ENCODE measurements at places on chromosomes 3 and 15. TPM values are rescaled to one million over a fixed set of nuclear protein-coding genes. Genes with fewer than 3 reads are reported as not detected.

DNA sequence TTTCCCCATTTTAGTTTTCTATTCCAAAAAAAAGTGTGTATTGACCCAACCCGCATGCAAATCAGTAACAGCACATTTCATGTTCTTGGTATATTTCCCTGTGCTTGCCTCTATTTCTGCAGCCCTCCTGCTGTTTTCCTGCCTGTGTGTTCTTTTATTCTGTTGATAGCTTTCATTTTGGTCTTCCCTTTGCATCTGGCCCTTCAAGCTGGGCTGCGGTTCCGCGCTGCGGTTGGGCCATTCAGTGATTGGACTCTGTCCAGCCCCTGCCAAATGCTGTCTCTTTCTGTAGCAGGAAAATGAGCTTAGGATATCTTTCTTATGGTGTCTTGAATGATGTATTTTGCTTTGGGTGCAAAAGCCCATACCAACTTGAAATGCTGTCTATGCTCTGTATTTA, 49.9 kb downstream of the ZNF621 start:
- no peak for DNase-seq
- H3K4me1 ChIP-seq = no peaks in the 10 kb centered on the region
- no peak overlapping the region for H3K4me3 ChIP-seq
- H3K36me3 ChIP-seq = peaks cover 4% of the 10 kb centered on the region
- no peaks in the 10 kb centered on the region for H3K27me3 ChIP-seq
- H3K27ac ChIP-seq = no peak overlapping the region

GRCh38 chr3:43273416-43273815, 12.9 kb upstream of the SNRK start:
- no peak overlapping the region for H3K27ac ChIP-seq
- no peaks in the 10 kb centered on the region for H3K36me3 ChIP-seq
- no peaks in the 10 kb centered on the region for H3K27me3 ChIP-seq
- no peaks in the 10 kb centered on the region for H3K4me1 ChIP-seq

- no peak overlapping the region for H3K4me3 ChIP-seq
- peaks cover 10% of the 10 kb centered on the region for H3K4me1 ChIP-seq
- H3K36me3 ChIP-seq = peaks cover 12% of the 10 kb centered on the region
- H3K27me3 ChIP-seq = no peaks in the 10 kb centered on the region
Observed at GRCh38 chr3:128226795-128227395, 73.6 kb downstream of the EEFSEC start.

The ZNF385D gene
- 2.4 TPM for total RNA-seq

The CHRNA3 gene
- total RNA-seq = 1.3 TPM

Measured in GM23338 (cell line).